Thymus (tissue), 14 donors: ENCODE measurements at places on chromosomes 16 and 17.

GRCh38 chr17:50563092-50563511, 2.6 kb downstream of the CACNA1G start:
- DNase-seq, result no peak

DNA sequence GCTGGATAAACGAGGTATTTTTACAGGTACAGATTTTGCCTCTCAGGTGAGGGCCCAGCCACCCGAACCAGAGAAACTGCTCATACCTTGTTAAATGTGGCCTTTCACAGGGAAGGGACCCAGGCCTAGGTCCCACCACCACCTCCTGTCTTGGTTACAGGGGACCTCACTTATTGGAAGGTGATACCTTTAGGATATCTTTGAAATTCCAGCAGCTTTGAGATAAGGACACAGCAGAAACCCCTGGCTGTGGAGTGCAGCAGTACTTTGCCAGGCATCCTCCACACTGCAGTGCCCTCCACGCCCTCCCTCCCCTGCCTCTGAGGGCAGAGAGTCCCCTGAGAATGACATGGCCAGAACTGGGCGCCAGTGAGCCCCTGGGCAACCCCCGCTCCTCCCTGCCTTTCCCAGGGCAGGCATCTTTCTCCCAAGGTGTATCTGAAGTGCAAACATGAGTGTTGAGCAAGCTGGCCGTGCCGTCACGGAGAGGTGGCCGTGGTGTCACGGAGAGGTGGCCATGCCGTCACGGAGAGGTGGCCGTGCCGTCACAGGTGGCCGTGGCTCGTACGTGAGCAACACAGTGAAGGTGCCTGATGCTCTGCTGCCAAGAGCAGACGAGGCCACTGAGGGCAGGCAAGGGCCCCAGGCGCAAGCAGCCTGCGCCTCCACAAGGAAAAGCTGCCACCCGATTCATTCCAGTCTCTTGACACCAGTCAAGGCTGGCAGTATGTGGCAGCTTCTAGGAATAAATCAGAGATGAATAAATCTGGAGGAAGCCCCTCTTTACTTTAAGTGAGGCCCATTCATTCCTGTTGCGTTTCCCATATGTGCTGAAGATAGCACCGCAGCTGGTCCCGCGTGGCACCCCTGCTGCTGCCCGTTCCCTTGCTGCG, 134.5 kb upstream of the CHMP6 start:
- no peak for DNase-seq

GRCh38 chr17:49210158-49211029, at the start of the genes ABI3 and GNGT2:
Gene ABI3, plus strand, starts transcription at chr17:49210707. Its CDS starts 18 bp downstream, at chr17:49210725.
Gene GNGT2, minus strand, starts transcription at chr17:49210574. Its CDS starts 3,152 bp downstream, at chr17:49207422.
- no peak for DNase-seq

DNA sequence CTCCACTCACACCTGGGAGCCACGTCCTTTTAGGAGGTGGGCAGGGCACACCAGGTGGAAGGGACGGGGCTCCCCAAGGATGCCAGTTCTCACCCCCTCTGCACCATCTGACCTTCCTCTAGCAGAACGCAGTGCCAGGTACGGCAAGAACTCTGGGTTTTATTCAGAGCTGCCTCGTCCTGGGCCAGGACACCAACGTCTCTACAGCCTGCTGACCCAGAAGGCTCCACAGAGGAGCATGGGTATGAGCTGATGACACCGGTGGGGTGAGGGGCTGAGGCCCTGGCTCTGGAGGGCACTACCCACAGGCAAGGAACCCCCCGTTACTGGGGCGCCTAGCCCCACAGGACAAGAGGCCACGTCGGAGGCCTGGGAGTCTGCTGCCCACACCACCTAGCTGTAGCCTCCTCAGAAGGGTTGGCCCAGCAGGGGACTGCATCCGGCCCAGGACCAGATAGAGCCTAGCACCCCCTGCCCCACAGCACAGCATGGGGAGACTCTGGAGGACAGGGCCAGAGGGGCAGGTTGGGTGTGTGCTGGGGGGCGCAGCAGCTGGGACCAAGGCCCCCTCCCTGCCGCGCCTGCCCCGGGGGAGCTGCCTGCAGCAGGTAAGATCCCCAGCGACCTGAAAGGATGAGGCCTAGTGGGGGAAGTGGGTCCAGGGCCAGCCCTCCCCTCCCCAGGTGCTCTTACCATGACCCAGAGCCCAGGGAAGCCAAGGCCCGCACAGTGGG, 13.9 kb downstream of the BCAR1 start:
- DNase-seq, result no peak
